Stimulated activated CD4-positive, alpha-beta T cell treated with anti-CD3 and anti-CD28 coated beads, Interleukin-12 subunit alpha, Interleukin-12 subunit beta, amount 100 ng/mL, for 4 hours (primary cell): ENCODE measurements at places on chromosomes 13 and 19.

- no peak for DNase-seq
Observed at GRCh38 chr19:41426116-41426841, 895 bp downstream of the B3GNT8 start.

DNA sequence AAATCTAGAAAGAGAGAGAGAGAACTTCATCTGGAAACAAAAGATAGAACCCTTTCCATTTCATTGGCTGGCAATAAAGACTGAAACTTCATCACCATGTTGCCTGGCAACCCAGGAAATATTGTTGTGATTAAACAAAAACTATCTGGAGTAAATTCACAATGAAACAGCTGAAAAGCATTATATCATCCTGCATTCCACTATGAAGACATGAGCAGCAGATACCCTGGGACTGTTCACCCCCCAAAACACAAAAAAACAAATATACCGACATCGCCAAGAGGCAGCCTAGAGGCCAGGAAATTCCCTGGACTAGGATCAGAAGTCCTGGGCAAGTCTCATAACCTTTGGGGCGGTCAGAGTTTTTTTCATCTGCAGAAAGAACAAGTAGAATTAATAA, 158.3 kb downstream of the FOXO1 start:
- no peak for DNase-seq

GRCh38 chr19:55131421-55131820, 14.0 kb upstream of the PPP1R12C start:
- no peak for DNase-seq

DNA sequence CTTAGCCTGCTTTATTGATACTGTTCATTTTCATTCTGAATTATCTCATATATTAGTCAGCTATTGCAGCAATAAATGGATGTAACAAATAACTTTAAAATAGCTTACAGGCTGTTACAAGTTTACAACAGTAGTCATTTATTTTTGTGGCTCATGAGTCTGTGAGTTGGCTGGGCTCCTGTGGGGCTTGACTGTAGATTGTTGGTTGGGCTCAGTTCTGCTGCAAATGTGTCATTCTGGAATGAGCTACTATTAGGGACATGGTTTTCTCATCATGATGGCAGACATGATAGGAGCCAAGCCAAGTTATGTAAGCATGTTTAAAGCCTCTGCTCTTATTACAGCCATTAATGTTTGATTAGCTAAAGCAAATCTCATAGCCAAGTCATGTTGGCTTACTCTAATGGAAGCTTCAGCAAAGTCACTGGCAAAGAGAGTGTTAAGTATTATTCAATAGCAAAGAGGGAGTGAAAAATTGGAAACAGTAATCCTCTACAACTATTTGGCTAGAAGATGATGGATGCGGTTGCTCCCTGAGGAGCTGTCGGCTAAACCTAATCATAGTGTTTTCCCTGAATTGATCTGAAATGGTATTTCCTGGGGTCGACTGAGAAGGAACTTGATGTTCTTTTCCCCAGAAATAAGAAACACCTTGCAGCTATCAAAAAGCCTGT, 391.3 kb downstream of the TDRD3 start:
- no peak for DNase-seq

GRCh38 chr19:4916292-4917082, 7.2 kb downstream of the UHRF1 start:
- DNase-seq: no peak

GRCh38 chr19:31154021-31154420, 195.2 kb downstream of the TSHZ3 start:
- DNase-seq: no peak
